Mammary epithelial cell (primary cell): ENCODE measurements at places on chromosomes 3 and 15. TPM values are rescaled to one million over a fixed set of nuclear protein-coding genes. Genes with fewer than 3 reads are reported as not detected.

SLC35G2 gene
- 6.0 TPM for total RNA-seq

AHSG gene
- total RNA-seq: 0.67 TPM

STARD9 gene
- 4.1 and 5.8 TPM in 2 replicates for total RNA-seq

RTP1 gene
- total RNA-seq: not detected

HHATL gene
- not detected for total RNA-seq

GRK7 gene
- under 0.01 TPM for total RNA-seq

KLHL6 gene
- 0.67 TPM for total RNA-seq

TEX9 gene
- total RNA-seq: 11.2 TPM

RBP2 gene
- not detected for total RNA-seq

EBLN2 gene
- total RNA-seq: 3.3 and 4.4 TPM in 2 replicates

SERPINI2 gene
- not detected in 2 replicates for total RNA-seq

SYNM gene
- total RNA-seq: 0.43 and 0.82 TPM in 2 replicates

RAD54L2 gene
- 24.3 and 26.9 TPM in 2 replicates for total RNA-seq

ERC2 gene
- total RNA-seq: 1.3 and 2.0 TPM in 2 replicates

P3H2 gene
- 174 and 181 TPM in 2 replicates for total RNA-seq

EFCC1 gene
- under 0.01 TPM for total RNA-seq

RTP3 gene
- total RNA-seq: not detected

TAGLN3 gene
- 2.8 and 5.3 TPM in 2 replicates for total RNA-seq

C2CD4A gene
- total RNA-seq: not detected in 2 replicates

PPARG gene
- total RNA-seq: 0.17 TPM

ECT2 gene
- total RNA-seq: 24.5 TPM

SCN5A gene
- total RNA-seq: not detected

GOLGA8G gene
- total RNA-seq: 3.5 TPM

MAGI1 gene
- total RNA-seq: 15.2 and 16.1 TPM in 2 replicates

PRR23B gene
- not detected for total RNA-seq

SOX14 gene
- total RNA-seq: not detected

GOLGA6L10 gene
- total RNA-seq: 3.2 and 4.8 TPM in 2 replicates

NOX5 gene
- 0.05 TPM in 1 of 2 replicates, not detected in the other for total RNA-seq

ITIH1 gene
- not detected for total RNA-seq

KY gene
- 0.33 TPM for total RNA-seq

ARPP21 gene
- not detected for total RNA-seq

POLQ gene
- 3.4 and 8.4 TPM in 2 replicates for total RNA-seq

ANKRD63 gene
- total RNA-seq: not detected

C2CD4B gene
- not detected for total RNA-seq

LYSMD2 gene
- total RNA-seq: 5.3 TPM

ALDH1A2 gene
- 0.47 and 0.61 TPM in 2 replicates for total RNA-seq

MCTP2 gene
- 24.2 and 24.5 TPM in 2 replicates for total RNA-seq

ROBO2 gene
- total RNA-seq: 0.67 TPM

WDR48 gene
- 28.8 TPM for total RNA-seq

CCR1 gene
- not detected in 2 replicates for total RNA-seq
